ENCODE measurements at places on chromosomes 7 and 10.

- DNase-seq: no peak
These were observed 40.3 kb downstream of the PRF1 start for GRCh38 chr10:70562036-70562755.

DNA sequence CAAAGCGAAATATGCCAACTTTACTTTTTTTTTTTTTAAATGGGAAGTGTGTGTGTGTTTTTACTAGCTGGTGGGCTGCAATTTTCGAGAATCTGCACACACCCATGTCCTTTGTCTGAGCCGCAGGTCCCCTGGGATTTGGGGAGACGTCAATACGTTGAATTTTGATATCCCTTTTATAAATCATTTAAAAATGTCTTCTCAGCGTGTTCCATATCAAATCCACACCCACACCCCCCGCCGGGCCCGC lies 404 bp upstream of the FMC1 start:
- no peak for DNase-seq

DNA sequence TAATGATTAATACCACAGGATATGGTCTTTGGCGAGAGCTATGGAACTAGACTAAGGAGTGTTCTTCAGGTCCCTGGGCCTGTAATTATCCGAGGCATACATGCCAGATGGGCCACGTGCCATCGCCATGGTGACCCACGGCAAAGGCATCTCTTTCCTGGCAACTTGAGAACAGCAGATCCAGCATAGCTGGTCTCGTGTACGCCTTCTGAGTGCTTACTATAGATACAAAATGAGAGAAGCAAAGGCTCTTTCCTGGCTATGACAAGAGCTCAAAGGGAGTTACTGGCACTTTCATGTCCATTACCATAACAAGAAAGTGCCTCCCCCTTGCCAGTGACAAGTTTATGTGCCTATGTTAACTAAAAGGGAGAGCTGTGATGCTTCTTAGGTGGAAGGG lies 26.0 kb upstream of the GLI3 start:
- DNase-seq: no peak

DNA sequence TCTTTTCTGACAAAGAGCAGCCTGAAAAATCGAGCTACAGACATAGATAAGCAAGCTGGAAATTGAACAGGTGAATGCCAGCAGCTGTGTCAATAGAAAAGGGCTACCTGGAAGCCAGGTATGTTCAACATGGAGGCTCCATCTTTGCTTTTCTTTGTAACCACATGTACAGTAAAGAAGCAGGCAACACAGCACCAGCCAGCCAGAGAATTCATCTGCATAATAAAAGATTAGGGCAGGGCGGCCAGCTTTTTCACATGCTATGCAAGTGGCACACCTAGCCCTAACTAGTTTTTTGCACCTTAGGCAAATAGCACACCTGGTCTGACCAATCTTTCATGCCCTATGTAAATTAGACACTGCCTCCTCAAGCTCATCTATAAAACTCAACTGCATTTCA lies 25.7 kb downstream of the COG5 start:
- DNase-seq: no peak

DNA sequence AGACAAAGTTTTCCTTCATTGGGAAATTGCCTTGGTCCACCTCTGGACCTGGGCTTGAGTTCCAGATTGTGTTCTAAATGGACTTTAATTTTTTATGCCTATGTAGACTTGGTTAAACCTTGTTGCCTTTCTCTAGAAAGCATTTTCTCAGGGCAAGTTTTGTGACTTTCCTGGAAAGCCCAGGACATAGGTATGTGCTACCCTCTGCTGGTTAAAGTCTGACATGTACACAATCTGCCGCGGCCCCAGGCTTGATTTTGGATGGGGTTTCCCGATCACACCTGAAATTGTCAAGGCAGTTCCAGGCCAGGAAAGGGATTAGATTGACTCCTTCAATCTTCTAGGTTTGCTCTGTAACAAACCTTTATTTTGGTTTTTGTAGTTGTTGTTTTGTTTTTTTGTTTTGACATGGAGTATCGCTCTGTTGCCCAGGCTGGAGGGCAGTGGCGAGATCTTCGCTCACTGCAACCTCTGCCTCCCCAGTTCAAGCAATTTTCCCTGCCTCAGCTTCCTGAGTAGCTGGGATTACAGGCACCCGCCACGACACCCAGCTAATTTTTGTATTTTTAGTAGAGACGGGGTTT lies 14.1 kb upstream of the AKR1B10 start:
- no peak for DNase-seq

DNA sequence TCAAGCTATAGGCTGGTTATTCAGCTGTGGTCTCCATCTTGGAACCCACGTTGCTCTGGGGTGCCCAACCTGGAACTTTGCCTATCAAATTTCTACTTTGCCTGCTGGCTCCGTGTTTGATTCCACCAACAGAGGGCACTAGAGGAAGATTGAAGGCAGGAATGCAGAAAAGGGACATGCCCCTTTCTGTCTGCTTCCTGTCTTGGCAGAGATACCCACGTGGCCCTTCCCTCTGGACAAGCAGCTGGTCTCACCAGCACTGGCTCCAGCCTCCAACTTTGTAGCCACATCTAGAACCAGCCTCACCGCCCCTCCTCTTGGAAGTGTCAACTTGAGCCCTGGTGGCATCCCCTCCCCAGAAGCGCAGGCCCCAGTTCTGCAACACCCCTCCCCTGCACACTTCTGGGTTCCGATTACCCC lies 52.1 kb upstream of the ZNF438 start:
- peak; percentile 32 for DNase-seq

GRCh38 chr7:124773339-124773738 lies 7.7 kb upstream of the GPR37 start:
- DNase-seq: no peak

- no peak for DNase-seq
These were observed 25.6 kb upstream of the ERCC6 start for GRCh38 chr10:49564461-49565009.

DNA sequence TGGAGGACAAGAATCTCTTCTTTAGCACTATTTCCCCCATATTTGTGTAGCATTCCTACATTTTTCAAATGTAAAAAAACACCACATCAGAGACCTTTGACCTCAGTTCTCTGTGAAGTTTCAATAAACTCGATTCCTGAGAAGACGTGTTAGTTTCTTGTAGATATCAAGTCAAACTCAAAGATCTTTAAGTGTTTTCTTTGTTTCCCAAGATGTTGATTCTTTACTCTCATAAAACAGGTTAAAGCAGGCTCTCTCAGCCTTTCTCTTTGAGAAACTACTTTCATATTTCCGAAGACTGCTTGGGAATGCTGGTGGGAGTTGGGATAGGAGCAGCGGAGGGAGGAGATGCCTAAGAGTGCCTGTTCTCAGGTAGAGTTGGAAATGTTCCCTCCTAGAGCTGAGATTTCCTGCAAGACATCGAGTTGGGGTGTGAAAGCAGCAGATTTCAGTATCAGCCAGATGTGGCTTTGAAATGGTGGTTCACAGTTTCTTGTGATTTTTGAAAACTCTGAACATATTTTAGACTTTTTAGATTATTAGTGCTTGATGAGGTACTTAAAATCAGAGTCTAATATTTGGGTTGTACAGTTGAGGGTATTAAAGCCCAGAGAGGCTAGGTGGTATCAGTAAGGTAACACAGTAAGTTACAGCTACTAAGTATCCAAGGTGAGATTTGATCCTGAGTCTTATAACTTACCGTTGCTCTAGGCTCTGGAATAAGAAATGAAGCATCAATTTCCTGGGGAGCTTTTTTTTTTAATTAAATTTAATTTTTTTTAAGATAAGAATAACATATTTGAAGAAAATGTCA lies 13.9 kb downstream of the ADK start:
- DNase-seq: no peak

- DNase-seq: no peak
These were observed 3.7 kb downstream of the VPS37D start for GRCh38 chr7:73671322-73671661.

Measured in stimulated activated CD8-positive, alpha-beta memory T cell treated with anti-CD3 and anti-CD28 coated beads, Interleukin-12 subunit alpha, Interleukin-12 subunit beta, amount 100 ng/mL, for 1 hour (primary cell).